Stimulated activated CD8-positive, alpha-beta memory T cell treated with anti-CD3 and anti-CD28 coated beads, Interleukin-4, amount 100 ng/mL, for 4 hours (primary cell): ENCODE measurements at places on chromosomes 3 and 15.

DNA sequence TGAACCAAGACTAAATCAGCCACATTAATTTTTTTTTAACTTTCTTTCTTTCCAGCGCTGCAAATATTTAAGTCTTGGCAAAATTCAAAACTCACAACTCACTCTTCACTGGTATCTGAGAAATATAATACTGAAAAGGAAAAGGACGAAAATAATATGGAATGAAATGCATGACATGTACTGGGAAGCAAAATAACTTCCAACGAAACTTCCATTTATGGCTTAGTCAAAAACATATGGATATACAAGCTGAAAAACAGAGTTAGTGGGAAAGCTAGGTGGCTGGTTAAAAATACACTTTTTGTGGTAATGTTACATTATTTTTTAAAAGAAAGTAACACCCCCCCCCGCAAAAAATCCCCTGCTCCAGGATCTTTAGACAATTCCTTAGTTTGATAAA, 86.1 kb downstream of the TM4SF4 start:
- no peak for DNase-seq

DNA sequence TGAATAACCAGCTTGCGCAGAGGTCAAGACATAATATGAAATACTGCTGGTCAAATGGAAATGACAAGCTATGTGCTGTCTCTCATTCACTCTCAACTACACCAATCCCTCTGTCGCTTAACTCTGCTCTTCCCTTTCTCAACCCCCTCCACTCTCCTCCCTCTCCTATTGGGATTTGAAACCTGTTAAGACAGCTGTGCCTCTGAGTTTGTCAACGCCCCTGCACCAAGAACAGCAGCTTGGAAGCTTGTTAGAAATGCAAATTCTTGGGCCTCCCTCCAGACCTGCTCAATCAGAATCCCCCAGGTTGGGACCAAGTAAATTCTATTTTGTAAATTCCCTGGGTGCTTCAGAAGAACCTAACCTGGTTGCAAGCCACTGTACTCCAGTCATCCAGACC, 149.7 kb upstream of the ATP2B2 start:
- DNase-seq: no peak

DNA sequence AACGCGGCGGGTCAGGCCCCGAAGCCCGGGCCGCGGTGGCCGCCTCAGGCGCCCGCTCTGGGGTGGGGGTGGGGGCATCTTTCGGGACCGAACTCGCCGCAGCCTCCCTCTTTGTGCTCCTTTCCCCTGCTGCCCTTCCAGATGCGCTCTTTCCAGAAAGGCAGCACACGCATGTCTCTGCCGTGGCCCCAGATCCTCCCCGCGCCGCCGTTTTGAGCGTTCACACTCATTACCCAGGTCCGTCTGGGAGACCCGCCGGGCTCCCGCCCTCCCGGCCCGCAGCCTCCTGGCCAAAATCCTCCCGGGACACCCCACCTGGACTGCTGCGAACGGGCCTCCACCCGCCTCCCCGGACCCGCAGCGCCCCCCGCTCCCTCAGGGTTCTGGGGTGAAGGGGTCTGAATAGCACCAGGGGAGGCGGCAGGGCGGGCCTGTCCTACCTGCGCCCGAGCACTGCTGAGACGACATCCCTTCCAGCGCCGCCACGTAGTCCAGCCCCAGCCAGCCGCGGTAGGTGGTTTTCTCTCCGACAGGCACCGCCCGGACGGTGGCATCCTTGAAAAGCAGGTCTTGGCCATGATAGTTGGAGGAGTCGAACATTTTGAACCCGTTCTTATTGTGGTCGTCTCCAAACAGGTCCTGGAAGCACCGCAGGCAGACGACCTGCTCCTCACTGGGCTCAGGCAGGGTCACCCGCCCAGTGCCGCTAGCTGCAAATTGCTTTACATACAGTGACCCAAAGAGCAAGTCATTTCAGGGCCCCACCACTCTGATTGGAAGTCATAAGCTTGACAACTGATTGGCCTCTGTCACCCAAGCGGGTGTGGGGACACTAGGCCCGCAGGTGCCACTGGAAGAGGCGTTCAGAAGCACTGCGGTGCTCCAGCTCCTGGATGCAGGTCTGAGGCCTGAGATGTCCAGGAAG, 25.9 kb downstream of the MELTF start:
- no peak for DNase-seq

GRCh38 chr3:90080988-90081387, 973.6 kb downstream of the EPHA3 start:
- no peak for DNase-seq

GRCh38 chr3:105539897-105540296, 173.2 kb downstream of the ALCAM start:
- no peak for DNase-seq

DNA sequence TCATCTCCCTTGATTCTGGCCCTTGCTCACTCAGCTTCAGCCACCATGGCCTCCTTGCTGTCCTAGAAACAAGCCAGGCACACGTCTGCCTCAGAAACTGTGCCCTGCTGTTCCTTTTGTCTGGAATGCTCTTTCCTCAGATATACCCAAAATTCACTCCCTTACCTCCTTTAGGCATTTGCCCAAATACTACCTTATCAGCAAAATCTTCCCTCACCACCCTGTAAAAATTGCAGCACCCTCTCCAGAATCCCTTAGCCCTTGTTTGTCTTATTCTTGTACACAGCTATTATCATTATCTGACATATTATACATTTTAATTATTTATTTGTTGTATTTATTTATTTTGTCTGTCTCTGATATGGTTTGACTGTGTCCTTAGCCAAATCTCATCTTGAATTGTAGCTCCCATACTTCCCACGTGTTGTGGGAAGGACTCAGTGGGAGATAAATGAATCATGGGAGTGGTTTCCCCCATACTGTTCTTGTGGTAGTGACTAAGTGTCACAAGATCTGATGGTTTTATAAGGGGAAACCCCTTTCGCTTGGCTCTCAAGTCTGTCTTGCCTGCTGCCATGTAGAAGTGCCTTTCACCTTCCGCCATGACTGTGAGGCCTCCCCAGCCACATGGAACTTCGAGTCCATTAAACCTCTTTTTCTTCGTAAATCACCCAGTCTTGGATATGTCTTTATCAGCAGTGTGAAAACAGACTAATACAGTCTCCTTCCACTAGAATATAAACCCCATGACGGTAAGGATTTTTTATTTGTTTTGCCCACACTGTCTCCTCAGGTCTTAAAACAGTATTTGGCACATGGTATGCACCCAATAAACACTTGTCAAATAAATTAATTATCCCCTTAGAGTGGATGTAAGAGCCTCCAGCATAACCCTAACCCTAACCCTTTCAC, 60.0 kb upstream of the STT3B start:
- no peak for DNase-seq

DNA sequence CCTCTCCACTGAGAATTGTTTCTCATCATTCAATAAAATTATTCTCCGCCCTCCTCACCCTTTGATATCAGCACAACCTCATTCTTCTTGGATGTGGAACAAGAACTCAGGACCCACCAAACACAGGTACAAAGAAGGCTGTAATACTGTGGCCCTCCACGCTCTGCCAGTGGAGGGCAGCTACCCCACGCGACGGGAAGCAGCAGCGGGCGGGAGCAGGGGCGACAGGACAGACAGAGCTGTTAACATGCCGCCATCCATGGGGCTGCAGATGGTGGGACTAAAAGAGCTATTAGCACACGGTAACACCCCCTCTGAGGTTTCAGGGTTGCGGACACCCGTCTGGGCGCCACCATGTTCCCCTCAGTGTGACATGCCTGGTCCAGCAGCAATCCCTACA, 37.5 kb downstream of the EMC4 start:
- no peak for DNase-seq

DNA sequence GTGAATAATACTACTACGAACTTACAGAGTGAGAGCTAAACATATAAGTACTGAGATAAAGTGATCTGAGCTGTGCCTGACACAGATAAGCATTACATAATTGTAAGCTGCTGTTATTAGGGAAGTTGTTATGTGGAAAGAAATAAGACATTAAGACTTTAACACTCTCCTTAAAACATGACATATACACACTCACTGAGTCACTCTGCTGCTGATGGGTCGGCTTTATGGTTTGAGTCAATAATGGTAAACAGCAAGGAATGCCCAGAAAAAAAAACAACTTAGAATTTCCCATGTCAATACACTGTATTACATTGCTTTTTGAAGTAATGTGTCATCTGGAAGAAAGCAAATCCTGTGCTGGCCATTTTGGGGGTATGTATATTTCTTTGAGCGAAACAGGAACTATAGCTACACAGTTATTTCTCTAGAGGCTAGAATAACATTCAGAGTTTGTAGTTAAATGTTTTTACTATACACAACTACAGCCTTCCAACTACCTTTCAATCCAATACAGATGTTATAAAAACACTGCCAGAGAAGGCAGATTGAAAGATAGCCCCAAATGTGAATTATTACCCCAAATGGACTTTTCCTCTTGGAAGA, 22.8 kb upstream of the SPRED1 start:
- no peak for DNase-seq

DNA sequence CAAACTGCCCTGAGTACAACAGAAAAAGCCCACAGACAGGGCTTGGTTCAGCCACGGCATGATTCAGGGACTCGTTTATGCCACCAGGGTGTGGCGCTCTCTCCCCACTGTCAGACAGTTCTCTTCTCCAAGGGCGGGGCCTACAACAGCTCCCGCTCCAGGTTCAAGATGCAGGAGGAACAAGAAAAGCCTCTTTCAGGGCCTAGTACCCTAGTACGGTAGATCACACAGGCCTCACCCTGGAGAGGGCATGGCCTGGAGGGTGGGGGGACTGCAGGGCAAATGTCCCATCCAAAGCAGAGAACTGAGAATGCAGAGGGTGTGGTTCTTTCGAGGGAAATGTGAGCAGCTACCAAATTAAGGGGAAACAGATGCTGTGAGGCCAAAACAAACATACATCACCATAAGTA, 12.0 kb downstream of the MESD start:
- no peak for DNase-seq

DNA sequence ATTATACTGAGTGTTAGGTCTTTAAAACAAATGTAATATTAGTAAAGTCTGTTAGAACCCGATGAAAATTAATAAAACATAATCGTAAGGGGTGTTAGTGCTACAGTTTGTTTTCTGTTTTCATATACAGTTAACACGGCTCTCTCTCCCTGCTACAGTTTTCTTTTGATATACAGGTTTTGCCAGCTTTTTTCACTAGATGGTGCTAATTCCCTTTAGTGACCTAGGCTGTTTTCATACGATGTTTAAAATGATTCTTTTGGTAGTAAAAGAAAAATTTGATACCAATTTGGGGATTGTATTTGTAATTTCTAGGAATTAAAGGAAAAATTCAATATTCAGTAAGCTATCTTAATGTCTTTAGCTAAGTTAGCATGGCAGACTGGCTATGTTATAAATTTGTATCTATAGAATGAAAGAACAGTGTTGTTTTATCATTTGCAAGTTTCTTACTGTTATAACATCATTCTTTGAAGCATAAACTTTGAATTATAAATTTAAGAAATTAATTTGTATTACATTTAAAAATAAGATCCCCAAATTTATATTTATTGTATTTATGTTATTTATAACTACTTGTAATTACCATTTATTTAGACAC, 11.5 kb downstream of the APH1B start:
- no peak for DNase-seq

DNA sequence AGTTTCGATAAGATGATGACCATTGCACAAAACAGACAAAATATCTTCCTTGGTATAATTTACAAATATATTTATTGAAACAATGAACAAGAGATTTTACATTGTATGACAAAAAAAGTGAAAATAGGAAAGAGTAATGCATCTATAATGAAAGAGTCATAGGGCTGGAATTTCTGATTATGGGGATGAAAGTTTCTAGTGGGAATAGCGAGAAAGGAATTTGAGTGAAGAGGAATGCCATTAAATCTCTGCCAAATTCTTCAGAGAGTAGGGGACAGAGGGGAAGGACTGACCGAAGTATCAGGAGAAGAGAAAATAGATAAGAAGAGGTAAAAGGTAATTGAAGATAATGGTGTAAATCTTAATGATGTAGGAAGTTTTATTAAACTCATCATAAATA, 125.4 kb downstream of the VGLL3 start:
- DNase-seq: no peak

GRCh38 chr15:90165659-90166489, 35.3 kb upstream of the SEMA4B start:
- DNase-seq: no peak

DNA sequence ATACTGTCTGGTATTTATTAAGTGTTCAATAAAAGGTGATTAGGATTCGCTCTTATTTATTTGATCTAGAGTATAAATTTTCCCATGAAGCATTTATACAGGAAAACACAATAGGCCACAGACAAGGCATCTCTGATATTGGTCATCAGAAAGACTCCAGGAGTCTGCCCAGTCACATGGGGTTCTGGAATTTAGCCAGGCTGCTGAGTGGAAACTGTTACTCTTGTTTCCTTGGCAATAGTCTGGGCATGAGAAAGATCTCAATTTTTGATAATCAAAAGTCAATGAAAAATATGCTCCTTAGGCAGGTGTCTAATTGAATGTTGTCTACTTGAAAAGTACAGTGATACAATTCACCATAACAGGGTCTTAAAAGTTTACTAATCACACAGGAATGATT, 161.2 kb downstream of the FRMD5 start:
- no peak for DNase-seq

DNA sequence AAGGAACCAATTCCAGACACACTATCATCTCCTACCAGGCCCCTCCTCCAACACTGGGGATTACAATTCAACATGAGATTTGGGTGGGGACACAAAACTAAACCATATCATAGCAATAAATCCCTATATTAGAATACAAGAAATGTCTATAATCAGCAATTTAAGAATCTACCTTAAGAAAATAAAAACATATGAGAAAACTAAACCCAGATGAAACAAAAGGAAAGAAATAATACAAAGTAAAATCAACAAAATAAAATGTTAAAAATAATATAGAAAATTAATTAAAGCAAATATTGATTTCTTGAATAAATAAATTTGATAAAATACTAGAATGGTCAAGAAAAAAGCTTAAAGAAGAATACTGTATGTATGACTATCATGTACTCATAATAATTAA, 6.1 kb upstream of the OSTN start:
- no peak for DNase-seq

- no peak for DNase-seq
These were observed 5.6 kb upstream of the RBMS3 start for GRCh38 chr3:29275309-29275708.

- no peak for DNase-seq
These were observed 22.4 kb downstream of the PLA2G4F start for GRCh38 chr15:42133886-42134502.

- DNase-seq: no peak
These were observed 33.8 kb downstream of the DRD3 start for GRCh38 chr3:114144909-114145688.

DNA sequence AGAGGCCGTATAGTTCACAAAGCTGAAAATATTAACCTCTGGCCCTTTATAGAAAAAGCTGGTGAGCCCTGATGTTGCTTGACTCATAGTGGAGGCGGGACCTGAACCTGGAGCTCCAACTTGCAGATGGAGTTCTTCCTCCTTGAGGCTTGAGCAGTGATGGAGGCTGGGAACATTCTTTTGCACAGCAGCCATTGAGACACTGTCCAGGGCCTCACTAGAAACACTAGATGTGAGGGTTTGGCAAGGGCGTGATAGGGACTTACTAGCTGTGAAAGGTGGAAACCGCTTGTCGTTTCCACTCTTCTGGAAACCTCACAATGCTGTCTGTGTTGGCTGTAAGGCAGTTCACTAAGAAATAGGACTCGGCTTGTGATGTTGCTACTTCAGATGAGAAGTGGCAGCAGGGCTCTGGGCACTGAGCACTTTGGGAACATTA, 12.5 kb downstream of the SMAD6 start:
- no peak for DNase-seq

GRCh38 chr3:40329071-40329470, 19.6 kb downstream of the EIF1B start:
- no peak for DNase-seq
